Sigmoid colon (tissue), 7 donors: ENCODE measurements at places on chromosomes 12 and 14. TPM values are rescaled to one million over a fixed set of nuclear protein-coding genes. Genes with fewer than 3 reads are reported as not detected.

The KRT74 gene
- not detected for polyA plus RNA-seq

The CPNE8 gene
- 15.7 TPM for polyA plus RNA-seq

The LTBP2 gene
- polyA plus RNA-seq: 1.2 TPM

The GDF3 gene
- not detected for polyA plus RNA-seq

The SOCS2 gene
- 27.3 TPM for polyA plus RNA-seq

The TBX5 gene
- not detected for polyA plus RNA-seq

The GNB3 gene
- 1.1 TPM for polyA plus RNA-seq

The PTPRB gene
- polyA plus RNA-seq: 1.6 TPM

The PMCH gene
- not detected for polyA plus RNA-seq

The ZFP36L1 gene
- polyA plus RNA-seq: 26.6 TPM

The ITGB7 gene
- 3.6 TPM for polyA plus RNA-seq

The APAF1 gene
- polyA plus RNA-seq: 20.1 TPM

The GPR135 gene
- not detected for polyA plus RNA-seq

The CKAP4 gene
- 9.2 TPM for polyA plus RNA-seq

The GPR162 gene
- 1.2 TPM for polyA plus RNA-seq

The SERPINA5 gene
- 4.5 TPM for polyA plus RNA-seq

The RAPGEF3 gene
- 16.2 TPM for polyA plus RNA-seq

The RNASE7 gene
- polyA plus RNA-seq: 0.10 TPM

The KLRC3 gene
- polyA plus RNA-seq: 1.8 TPM

The NANOG gene
- polyA plus RNA-seq: not detected

The OR6C2 gene
- not detected for polyA plus RNA-seq
